Motor neuron (in vitro differentiated cells): ENCODE measurements at places on chromosomes 7 and 10. TPM values are rescaled to one million over a fixed set of nuclear protein-coding genes. Genes with fewer than 3 reads are reported as not detected.

The LOXL4 gene
- 30.1 and 61.6 TPM in 2 replicates for total RNA-seq

The SLC29A4 gene
- total RNA-seq = 2.7 and 2.9 TPM in 2 replicates

DNA sequence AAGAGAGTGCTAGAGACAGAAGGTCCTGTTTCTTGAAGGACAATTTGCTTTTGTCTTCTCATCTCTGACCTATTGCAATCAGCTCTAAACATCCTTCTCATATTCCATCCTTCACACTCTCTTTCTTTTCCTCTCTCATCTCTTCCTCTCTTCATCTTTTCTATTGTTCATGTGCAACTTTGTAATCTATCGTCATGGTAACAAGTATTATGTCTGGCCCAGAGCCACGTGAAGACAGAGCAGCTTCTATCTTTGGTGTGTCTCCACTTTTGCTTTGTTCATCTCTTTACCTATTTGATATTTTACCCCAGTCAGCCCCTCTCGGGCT is 104.9 kb upstream of the ABCB5 start:
- no peak for ATAC-seq

DNA sequence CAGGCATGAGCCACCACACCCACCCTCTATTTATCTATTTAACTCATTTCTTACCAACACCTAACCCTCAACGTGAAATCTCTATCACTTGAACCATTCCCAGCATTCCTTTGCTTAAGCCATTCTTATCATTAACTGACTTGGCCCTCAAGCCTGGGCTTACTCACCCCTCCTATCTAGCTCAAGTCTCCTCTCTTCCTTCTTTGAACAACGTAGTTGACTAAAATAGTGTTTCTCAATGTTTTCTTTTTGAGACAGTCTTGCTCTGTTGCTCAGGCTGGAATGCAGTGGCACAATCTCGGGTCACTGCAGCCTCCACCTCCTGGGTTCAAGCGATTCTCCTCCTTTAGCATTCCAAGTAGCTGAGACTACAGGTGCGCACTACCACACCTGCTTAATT is 7.0 kb downstream of the ANXA7 start:
- ATAC-seq = no peak

The C10orf88 gene
- 10.3 and 11.9 TPM in 2 replicates for total RNA-seq

The TSPAN33 gene
- total RNA-seq = 19.7 and 24.0 TPM in 2 replicates

DNA sequence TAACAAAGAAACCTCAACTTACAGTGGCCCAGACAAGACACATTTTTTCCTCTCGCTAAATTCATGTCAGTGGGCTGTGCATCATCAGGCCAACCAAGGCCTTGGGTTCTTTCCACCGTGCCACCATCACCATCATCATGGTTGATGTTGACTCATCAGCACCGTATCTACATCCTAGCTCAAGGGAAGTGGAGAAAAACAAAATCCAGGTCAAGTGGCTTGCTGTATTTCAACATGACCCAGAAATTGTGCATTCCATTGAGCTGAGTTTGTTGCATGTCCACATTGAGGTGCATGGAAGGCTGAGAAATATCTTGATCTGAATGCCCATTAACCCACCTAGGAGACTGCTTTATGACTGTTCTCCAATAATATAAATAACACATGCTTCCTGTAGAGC is 312.4 kb upstream of the CDC14C start:
- ATAC-seq = no peak

The SERPINE1 gene
- total RNA-seq = 0.18 and 0.33 TPM in 2 replicates

DNA sequence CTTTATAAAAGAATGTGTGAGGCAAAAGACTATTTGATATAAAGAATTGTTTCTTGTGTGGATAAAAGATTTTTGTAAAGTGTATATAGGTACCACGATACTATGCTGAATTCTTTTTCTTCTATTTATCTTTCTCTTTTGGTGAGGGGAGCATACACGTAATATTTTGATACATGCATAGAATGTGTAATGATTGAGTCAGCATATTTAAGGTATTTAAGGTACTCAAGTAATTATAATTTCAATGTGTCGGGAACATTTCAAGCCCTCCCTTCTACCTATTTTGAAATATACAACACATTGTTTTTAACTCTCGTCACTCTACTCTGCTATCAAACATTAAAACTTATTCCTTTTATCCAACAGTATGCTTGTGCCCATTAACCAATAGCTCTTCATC is 1221.6 kb upstream of the PHF14 start:
- ATAC-seq = no peak

DNA sequence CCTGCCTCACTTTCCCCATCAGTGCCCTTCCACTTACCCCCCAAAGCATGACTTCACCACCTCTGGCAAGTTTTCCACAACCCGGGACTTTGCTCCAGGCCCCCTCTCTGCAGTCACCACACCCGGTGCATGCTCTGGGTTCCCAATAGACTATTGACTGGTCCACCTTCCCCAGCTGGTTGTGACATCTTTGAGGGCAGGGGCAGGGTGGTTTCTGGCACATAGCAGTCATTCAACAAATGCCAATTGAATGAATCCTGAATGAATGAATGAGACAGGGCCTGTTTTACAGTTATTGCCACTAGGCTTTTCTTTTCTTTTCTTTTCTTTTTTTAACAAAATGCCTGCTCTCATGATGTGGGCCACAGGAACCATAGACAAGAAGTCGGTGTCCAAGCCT is 28.8 kb upstream of the DOCK1 start:
- no peak for ATAC-seq

The STEAP1 gene
- total RNA-seq = 8.9 and 10.0 TPM in 2 replicates

GRCh38 chr10:34697351-34698247 is 117.5 kb downstream of the PARD3 start:
- ATAC-seq = no peak

- no peak for ATAC-seq
Observed at GRCh38 chr10:131732631-131733127, 168.1 kb upstream of the PPP2R2D start.

DNA sequence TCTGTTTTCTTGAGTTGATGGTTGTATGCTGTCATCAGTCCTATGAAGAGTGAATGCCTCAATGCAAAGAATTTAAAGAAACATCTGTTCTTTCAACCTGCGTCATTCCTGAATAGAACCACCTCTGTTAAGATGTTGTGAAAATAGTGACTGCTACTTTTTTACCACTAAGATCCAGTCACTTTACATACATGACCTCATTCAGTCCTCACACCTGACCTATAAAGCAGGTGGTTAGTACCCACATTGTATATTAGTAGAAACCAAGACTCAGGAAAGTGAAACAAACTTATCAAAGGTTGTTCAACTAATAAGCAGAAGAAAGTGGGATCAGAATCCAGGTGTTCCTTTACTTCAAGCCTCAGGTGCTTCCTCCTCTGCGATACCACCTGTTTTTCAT is 64.8 kb downstream of the ITGB8 start:
- ATAC-seq = no peak
